ENCODE measurements at places on chromosomes 6 and 20. TPM values are rescaled to one million over a fixed set of nuclear protein-coding genes. Genes with fewer than 3 reads are reported as not detected.
A peak's percentile ranks its signal among the peaks of the same experiment; 100 is the strongest.

GRCh38 chr6:134201716-134202115 is 116.2 kb downstream of the SGK1 start:
- peaks cover 13% of the 10 kb centered on the region for H3K36me3 ChIP-seq
- H3K4me1 ChIP-seq, result peaks cover 14% of the 10 kb centered on the region
- no peak overlapping the region for H3K27ac ChIP-seq
- H3K27me3 ChIP-seq, result no peaks in the 10 kb centered on the region

DNA sequence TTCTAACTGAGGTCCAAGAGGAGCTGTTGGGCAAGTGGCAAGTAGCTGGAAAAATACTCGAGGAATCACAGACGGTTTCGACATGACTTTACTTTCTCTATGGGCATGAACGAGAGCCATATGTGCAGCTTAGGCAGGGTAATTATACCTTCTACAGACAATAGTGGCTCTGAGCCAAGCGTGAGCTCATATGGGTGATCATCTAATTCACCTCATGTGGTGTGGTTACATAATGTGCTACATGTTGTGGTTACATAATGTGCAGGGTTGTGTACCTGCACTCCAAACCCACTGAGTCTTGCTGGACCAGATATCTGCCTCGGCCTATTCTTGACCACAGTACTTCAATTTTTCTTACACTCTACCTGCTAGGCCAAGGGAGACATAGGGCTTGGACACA is 771.7 kb upstream of the EYS start:
- no peak for DNase-seq
- no peak overlapping the region for H3K4me3 ChIP-seq
- H3K27me3 ChIP-seq, result no peaks in the 10 kb centered on the region

DNA sequence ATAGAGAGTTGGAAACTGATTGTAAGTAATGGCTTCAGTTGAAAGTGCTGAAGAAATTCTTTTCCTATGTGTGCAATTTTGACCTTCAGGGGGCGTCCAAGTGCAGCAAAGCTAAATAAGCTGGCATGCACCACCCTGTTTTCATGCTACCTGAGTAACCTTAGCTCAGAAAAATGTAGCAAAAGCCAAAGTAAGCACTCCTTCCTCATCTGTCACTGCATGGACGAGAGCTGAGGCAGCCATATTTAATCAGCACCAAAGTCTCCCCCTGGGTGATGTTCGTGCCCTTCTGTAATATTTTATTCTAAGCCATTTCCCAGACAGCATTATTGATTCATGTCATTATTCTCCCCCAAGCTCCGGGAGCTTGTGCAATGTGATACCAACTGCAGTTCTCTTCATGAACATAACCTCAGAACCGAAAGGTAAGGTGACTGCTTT is 123.1 kb downstream of the RPS12 start:
- no peak overlapping the region for H3K4me3 ChIP-seq
- H3K36me3 ChIP-seq, result no peaks in the 10 kb centered on the region
- H3K4me1 ChIP-seq, result no peaks in the 10 kb centered on the region
- DNase-seq, result peak; percentile 58
- H3K27me3 ChIP-seq, result peaks cover 5% of the 10 kb centered on the region

GRCh38 chr20:46638134-46638897 is 12.9 kb downstream of the SLC13A3 start:
- no peak overlapping the region for H3K27ac ChIP-seq
- peaks cover 15% of the 10 kb centered on the region for H3K27me3 ChIP-seq
- H3K4me3 ChIP-seq, result no peak overlapping the region
- no peak for DNase-seq
- no peaks in the 10 kb centered on the region for H3K4me1 ChIP-seq
- no peaks in the 10 kb centered on the region for H3K36me3 ChIP-seq

GRCh38 chr20:59364611-59365010 is 64.2 kb downstream of the EDN3 start:
- H3K36me3 ChIP-seq, result no peaks in the 10 kb centered on the region
- no peaks in the 10 kb centered on the region for H3K4me1 ChIP-seq
- no peak for DNase-seq
- H3K27me3 ChIP-seq, result peaks cover 6% of the 10 kb centered on the region

The HLA-DOA gene
- 4.2 TPM for total RNA-seq

The MTO1 gene
- total RNA-seq, result 51.7 TPM

The ZNF322 gene
- 9.5 TPM for total RNA-seq

DNA sequence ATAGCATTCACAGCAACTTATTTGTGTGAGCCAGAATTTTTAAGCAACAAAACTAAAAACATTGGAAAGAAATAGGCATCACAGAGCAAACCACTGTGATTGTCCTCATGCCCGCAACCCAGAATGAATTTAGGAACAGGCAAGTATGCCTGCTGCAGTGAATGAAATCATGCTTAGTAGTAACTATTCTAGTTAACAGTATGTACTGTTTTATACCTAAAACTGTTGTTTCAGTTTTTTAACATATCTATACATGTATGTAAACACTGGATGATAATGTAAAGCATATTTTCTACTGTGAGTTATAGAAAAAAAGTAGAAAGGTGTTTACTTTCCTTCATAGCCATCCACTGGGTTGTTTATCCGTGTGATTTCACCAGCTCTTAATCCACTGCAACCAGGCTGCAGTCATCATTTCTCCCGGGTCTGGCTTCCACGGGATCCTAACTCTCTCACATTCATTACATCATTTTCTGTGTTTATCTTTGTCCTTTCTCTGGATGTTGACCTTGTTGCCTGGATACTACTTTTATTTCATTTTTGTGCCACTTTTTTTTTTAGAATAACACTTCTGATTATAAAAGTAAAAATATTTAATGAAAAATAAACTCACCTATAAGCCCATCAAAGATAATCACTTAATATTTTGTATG is 3.6 kb upstream of the ARFGEF3 start:
- no peak for DNase-seq
- H3K27ac ChIP-seq, result no peak overlapping the region
- H3K4me1 ChIP-seq, result peaks cover 12% of the 10 kb centered on the region
- peaks cover 49% of the 10 kb centered on the region for H3K27me3 ChIP-seq
- no peak overlapping the region for H3K4me3 ChIP-seq
- H3K36me3 ChIP-seq, result no peaks in the 10 kb centered on the region

The PTPRK gene
- 3.6 TPM for total RNA-seq

DNA sequence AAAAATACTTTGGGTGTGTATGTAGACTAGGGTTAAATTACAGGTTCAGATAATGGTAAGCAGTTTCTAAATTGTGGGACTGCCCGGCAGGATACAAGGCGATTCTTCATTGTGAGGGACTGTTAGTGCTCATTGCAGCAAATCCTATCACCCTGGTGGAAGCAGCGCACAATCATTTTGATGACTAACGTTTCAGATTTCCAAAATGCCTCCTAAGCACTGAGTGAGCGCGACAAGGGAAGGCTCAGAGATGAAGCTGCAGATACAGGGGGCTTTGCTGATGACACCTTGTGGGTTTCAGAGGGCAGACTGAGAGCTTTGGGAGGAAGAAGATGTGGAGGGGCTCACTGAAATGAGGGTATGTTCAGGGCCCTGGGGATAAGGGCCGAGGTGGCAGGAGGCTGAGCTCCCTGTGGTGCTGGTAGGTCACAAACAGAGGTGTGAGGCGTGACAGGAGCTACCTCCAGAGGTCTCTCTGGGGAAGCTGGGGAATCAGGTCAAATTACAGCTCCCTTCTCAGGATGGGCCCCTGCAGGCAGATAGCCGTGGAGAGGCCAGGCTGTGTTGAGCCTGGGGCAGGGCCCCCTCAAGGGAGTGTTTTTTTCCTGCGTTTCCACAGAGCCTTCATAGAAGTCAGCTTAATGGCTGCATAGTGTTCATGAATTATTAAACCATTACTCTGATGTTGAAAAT is 84.5 kb upstream of the FYN start:
- H3K27ac ChIP-seq, result no peak overlapping the region
- H3K4me1 ChIP-seq, result no peaks in the 10 kb centered on the region
- no peak overlapping the region for H3K4me3 ChIP-seq
- H3K36me3 ChIP-seq, result no peaks in the 10 kb centered on the region
- no peaks in the 10 kb centered on the region for H3K27me3 ChIP-seq

The CTAGE9 gene
- total RNA-seq, result not detected

GRCh38 chr6:25472306-25472705 is 179.7 kb upstream of the SCGN start:
- no peak for DNase-seq
- H3K4me3 ChIP-seq, result no peak overlapping the region

- peak; percentile 50 for DNase-seq
- no peaks in the 10 kb centered on the region for H3K27me3 ChIP-seq
- H3K4me1 ChIP-seq, result peaks cover 72% of the 10 kb centered on the region
- H3K4me3 ChIP-seq, result peak overlapping the region; percentile 79
Measured at GRCh38 chr6:151379933-151380847, 11.2 kb downstream of the ZBTB2 start.

The CLIC5 gene
- 1.8 TPM for total RNA-seq

DNA sequence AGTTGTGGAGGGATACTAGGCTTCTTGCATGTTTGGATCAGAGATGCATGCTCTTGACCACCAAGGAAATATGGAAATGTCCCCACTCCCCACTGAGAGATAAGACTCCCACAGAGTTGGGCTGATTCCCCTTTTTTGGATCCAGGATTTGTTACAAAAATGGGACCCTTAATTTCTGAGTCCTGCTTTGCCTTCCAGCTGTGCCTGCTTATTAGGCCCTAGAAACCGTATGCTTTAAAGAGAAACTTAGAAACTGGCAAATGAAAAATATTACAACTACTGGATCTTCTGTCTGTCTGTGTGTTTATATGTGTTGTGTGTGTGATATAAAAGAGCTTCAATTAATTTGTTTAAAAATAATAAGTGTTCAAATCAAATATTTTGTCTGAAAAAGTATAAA is 817.6 kb upstream of the CITED2 start:
- no peaks in the 10 kb centered on the region for H3K36me3 ChIP-seq
- H3K27me3 ChIP-seq, result no peaks in the 10 kb centered on the region
- no peak for DNase-seq
- no peaks in the 10 kb centered on the region for H3K4me1 ChIP-seq

Data from activated CD8-positive, alpha-beta T cell treated with anti-CD3 and anti-CD28 coated beads, Interleukin-2, amount 10 ng/mL, durations not matched to agents 7 days and 5 days (primary cell).